ENCODE measurements at places on chromosomes 13 and 19. TPM values are rescaled to one million over a fixed set of nuclear protein-coding genes. Genes with fewer than 3 reads are reported as not detected.

DNA sequence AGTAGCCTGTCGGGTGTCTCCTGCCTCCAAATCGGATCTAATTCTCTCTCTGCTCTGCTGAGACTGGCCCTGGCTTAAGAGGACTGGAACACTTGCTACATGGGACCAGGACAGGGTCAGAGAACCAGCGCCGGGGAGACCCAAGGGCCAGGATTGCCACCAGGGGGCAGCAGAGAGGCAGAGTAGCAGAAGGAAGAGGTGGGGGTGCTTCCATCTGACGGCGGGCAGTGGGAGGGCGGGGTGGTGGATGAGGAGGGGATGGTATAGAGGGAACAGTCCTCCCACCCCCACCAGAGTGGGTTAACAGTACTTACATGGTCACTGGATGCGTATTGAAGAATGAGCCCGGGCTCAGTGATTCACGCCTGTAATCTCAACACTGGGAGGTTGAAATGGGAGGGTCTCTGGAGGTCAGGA lies 11.9 kb downstream of the SELENOW start:
- peak; percentile 84 for DNase-seq

The TMEM190 gene
- not detected for total RNA-seq

GRCh38 chr13:93145199-93145598 lies 81.4 kb upstream of the GPC6 start:
- DNase-seq, result no peak

- no peak for DNase-seq
Observed at GRCh38 chr13:97758317-97758716, 195.2 kb upstream of the IPO5 start.

DNA sequence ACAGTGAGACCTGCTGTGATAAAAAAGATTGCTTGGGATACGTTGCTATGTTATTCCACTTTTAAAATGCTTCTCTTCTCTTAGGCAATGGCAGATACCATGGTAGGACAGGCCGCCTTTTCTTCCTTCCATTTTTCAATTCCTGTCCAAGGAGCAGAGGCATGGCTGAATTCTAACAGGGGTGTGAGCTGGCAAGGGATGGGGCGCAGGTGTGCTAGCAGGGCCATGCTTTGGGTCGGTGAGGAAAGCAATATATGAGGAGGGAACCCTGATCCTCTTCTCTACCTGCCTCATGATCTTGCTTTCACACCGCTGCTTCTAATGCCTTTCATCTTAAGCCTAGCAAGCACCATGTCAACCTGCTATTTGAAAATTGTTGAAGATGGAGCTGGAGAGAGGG lies 225.0 kb downstream of the KATNAL1 start:
- DNase-seq, result no peak

GRCh38 chr19:44954278-44954648 lies 917 bp upstream of the CLPTM1 start:
- no peak for DNase-seq

DNA sequence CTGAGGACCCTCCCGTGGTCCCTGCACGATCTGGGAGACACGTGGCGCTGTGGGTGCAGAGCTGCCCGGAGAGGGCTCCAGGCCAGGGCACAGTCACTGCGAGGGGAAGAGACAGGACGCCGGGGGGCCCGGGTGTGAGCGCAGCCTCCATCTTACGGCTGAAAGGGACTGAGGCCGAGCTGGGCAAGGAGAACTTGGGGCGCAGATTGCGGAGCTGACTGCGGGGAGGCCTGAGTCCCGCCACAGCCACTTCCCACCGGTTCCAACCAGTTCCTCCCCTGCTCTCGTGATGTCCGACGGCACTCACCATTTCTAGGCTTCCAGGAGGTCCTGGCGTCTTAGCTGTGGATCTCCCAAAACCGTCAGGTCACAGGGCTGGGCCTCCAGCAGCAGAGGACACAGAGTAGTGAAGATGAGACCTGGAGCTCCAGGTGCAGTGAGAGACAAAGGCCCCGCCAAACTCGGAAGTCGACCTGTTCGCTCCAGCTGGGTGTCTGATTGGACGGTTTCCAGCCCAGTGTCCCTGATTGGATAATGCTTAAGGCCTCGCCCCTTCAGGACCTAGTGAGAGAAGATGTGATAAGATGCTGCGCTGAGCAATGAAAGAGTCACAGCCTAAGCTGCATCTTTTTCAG lies 4.8 kb upstream of the ZNF253 start:
- DNase-seq, result peak; percentile 69

The GJB6 gene
- total RNA-seq, result 11.0 TPM

The CGB2 gene
- not detected for total RNA-seq

DNA sequence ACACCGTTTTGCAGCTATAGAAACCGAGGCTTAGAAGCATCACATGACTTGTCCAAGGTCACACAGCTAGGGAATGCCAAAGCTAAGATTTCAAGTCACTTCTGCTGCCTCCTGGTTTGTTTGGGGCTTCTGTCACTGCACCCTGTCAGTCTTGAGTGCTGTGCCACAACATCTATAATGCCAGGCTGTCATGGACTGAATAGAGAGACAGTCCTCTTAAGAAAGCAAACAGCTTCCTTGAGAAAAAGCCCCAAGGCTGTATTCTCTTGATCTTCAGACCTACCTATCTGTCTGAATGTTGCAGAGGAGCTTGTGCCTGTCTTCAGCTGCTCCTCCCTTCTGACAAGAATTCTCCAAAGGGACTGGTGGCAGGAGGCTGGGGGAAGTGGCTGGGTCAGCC lies 81.6 kb downstream of the OLFM4 start:
- no peak for DNase-seq

Measured in activated CD8-positive, alpha-beta memory T cell treated with anti-CD3 and anti-CD28 coated beads, Interleukin-2, amount 10 ng/mL, durations not matched to agents 7 days and 5 days (primary cell).